ENCODE measurements at places on chromosomes 4 and X.
A peak's percentile ranks its signal among the peaks of the same experiment; 100 is the strongest.

GRCh38 chr4:7160439-7160838, 31.9 kb upstream of the SORCS2 start:
- DNase-seq, result no peak

- no peak for DNase-seq
These were observed 47.9 kb upstream of the QRFPR start for GRCh38 chr4:121428721-121429120.

DNA sequence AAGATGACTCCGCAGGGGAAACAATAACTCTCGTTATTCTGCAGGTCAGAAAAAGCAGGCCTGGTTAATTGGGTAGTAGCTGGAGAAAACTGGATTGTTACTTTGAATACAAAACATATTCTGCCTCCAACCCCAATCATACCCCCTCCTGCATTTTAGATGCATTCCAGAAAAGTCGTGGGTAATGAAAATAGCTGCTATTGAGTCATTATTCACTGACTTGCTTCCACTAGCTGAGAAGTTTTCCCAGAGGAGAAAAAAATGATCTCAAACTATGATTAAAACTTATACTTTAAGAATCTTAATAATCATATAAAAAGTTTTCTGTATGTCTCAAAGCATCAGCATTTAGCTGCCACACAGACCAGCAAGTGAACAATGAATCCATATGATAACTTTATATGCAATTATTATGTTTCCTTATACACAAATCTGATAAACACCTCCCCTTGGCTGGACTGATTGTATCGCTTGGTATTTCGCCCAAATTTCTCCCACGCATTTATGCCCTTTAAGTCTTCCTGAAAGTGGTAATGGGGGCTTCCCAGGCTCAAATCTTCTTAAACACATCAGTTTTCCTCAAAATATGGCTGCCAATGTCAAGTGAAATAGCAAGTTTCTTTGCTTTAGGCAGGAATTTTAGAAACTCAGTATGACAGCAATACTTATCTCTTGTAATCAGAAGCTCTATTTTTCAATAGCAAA, 181.0 kb downstream of the LDB2 start:
- no peak for DNase-seq

DNA sequence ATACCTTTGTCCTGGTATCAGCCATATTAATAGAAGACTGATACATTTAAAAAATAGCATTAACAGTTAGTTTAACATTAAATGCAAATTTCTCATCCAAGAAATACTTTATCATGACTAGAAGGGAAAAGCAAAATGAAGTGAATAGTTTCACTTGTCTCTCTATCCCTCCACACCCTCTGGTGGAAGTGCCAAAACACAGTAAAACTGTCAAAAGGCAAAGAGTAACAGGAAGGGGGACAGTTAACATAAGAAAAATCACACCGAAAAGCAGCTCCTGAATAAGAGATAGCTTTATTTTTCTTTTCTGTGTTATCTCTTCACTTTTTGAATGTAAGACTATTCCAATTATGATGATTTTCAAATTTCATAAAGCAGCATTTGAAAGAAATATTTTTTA, 187.2 kb downstream of the FBXW7 start:
- DNase-seq, result no peak

DNA sequence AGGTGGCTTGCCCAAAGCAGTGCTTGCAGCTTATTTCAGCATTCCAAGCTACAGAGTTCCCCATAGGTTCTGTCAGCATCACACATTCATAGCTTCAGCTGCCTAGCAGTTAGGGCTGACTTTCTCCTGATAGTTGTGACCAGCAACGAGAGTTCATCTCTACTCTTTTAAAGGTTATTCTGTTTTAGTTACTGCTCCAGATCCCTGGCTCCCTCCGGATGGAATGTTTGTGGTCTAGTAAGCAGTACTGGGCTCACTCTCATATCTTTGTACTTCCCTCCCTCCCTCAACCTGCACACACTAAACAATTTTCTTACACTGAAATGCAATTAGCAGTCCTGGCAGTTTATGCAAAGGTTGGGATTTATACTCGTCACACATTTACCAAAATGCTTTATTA, 43.9 kb downstream of the PTTG2 start:
- no peak for DNase-seq

DNA sequence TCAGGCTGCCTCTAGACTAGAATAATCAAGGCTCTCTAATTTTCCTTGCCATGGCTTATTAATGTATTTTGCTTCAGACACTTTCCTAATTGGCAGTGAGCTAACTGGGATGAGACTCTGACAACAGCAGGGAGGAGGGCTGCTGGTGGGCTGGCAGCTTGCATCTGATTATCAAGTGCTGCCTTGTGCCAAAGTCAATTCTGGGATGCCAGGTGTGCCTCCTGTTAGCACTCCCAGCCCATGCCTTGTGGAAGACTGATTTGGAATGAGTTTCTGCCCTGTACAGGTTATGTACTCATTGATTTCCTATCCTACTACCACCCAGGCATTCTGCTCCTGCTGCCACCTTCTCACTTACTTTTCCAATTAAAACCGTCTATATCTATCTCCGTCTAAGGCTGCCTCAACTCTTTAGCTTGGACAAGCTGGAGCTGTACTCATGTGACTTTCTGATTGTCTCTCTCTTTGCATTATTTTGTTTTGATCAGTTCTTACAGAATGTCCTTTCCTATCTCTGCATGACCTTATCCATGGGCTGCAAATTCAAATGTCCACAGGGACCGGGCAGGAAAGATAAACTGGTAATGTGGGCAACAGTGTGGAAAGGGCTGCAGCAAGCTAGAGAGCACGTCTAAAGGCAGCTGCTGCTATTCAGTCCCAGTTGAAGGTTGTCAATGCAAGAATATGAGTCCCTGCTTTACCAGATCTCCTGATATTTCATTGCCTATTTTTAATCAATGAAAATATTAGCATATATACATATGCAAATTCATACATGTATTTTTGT, 112.6 kb downstream of the GABRA2 start:
- no peak for DNase-seq

DNA sequence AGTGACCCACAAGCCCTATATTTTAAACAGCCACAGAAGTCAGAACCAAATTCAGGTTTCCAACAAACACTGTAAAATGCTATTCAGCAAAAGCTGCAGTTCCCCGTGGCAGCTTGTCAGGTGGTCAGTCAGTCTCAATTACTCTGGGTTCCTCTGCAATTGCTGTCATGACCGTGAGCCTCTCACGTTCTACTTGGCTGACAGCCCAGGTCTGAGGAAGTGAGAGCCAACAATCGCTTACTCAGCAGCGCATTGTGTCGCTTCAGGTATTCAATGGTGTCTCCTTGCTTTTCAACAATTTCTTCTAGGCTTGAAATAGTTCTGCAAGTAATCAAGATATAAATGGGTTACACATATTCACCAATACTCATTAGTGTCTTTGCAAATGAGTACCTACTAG, 25.8 kb downstream of the TRIM75 start:
- no peak for DNase-seq

DNA sequence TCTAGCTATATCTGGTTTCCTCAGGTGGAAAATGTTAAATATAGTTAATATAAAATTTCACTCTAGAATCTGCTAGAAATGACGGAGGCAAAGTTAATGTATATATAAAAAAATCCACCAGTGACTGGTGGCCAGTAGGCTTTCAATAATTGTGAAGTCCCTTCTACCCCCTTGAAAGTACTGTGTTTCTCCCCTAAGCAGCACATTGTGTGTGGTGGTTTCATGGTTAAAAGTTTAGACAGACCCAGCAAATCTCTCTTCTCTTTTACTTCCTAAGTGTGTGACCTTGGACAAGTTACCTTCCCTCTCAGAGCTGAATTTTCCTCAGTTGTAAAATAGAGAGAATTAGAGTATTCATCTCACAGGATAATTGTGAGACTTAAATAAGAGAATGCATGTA, 600 bp upstream of the HEPH start:
- DNase-seq, result no peak

DNA sequence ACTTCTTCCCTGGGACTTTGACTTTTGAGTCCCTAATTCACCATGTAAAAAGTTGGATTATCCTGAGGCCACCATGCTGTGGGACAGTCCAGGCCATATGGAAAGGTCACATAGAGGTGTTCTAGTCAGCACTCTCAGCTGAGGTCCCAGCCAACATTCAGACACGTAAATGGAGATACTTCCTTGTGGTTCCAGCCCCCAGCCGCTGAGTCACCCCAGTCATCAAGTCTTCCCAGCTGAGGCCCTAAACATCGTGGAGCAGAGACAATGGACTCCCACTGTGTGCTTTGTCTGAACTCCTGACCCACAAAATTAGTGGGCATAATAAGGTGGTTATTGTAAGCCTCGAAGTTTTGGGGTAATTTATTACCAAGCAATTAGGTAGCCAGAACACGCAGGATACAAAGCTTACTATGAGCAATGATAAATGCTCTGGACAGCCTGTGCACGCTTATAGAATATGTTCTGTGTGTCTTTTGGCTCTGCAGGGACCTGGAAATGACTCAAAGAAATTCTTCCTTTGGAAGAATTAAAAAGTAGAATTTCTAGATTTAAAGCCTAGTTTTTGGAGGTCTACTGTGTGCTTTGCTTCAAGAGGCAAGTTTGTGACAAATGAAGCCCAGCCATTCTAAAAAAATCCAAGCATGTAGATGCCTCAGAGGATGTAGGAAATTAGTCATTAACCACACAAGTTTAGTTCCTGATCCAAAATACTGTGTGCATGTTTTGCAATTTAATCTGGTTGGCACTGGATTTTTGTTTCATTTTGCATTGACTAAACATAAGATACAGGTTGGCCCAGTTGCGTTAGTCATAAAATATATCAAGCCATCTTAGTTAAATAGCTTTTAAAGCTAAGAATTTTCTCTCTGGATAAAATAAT, 33.2 kb upstream of the SLC9A7 start:
- DNase-seq, result no peak

GRCh38 chr4:61185288-61185687, 14.8 kb upstream of the ADGRL3 start:
- DNase-seq, result no peak

DNA sequence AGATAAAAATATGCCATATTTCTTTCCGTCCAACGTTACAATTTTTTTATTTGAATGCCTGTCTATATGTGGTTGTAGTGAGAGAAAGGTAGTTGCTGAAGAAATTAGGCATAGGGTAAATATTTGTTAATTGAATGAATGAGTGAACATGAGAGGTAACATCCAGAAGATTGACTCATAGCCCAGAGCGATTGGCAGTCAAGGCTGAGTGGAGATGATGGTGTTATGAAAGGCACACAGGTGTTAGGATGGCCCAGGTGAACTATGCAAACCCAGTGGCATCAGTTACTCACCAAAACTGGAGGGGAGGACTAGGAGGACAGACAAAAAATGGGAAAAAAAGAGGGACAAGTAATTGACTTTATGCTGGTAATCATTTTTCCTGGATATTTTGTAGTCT, 31.7 kb upstream of the SPRY1 start:
- DNase-seq, result no peak

- peak; percentile 93 for DNase-seq
These were observed 78.3 kb upstream of the ATXN3L start for GRCh38 chrX:13397878-13398818.

GRCh38 chr4:103244251-103244650, 46.1 kb upstream of the CENPE start:
- no peak for DNase-seq

DNA sequence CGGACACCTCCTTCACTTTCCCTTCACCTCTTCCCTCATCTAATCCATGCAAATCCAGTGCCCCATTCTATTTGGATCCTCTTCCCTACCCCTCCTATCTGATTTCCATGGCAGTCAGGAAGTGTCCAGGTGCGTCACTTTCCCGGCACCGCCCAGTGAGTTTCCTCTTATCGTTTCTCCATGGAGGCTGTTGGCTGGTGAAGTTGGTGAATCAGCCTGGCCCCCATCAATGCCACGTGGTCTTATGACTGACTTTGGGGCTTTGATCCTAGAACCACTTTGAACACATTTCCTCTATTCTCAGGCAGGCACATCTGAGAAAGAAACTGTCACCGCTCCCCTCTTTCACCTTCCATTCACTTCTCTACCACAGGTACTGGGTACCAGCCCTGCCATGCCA, 137.8 kb downstream of the CEP135 start:
- DNase-seq, result no peak

- no peak for DNase-seq
These were observed 49.0 kb upstream of the HOPX start for GRCh38 chr4:56730097-56730496.

- no peak for DNase-seq
These were observed 33.2 kb downstream of the FGFRL1 start for GRCh38 chr4:1044469-1045192.

- no peak for DNase-seq
These were observed 1229.7 kb downstream of the PCDH18 start for GRCh38 chr4:136302566-136302965.

GRCh38 chr4:37389967-37390580, 145.5 kb downstream of the NWD2 start:
- no peak for DNase-seq

GRCh38 chr4:184382189-184382846, 92.0 kb downstream of the IRF2 start:
- DNase-seq, result no peak

- no peak for DNase-seq
These were observed 144.1 kb upstream of the RBPJ start for GRCh38 chr4:26176598-26177149.

DNA sequence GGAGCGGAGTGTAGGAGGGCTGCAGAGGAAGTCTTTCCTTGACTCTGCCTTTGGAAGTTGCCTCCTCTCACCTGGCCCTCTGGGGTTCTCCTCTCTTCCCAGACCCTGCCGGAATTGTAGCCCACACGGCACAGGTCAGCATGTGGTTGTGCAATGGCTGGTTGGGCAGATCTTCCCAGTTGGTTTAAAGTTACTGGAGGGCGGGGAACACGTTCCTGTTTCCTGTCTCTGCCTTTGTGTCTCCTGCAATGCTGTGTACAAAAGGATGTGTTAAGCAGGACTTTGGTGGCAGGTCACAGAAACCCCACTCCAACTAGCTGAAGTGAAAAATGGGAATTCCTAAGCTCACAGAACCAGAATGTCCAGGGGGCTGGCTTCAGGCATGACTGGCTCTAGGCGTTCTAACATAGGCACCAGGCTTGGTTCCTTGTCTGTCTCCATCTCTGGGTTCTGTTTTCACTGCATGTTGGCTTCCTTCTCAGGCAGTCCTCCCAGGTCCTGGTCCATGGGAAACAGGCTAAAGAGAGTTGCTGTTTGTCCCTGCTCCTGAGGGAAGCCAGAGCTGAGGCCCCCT, 19.9 kb downstream of the SORCS2 start:
- DNase-seq, result no peak

DNA sequence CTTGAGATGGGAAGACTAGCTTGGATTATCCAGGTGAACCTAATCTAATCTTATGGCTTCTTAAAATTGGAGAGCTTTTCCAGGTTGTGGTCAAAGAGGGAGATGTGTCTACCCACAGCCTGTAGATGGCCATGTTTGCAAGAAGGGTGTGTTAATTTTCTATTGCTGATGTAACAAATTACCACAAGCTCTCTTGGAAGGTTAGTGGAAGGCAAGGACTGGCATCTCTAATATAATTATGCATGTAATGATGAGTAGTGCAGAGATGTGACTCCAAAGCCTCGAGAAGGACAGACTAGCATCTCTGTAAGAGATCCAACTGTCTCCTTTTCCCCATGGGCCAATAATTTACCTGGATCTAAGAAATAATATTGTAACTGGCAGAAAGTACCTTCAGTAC, 3.2 kb upstream of the ADH1B start:
- DNase-seq, result no peak
